Activated CD4-positive, alpha-beta memory T cell treated with anti-CD3 and anti-CD28 coated beads, Interleukin-2, amount 10 ng/mL, durations not matched to agents 7 days and 5 days (primary cell): ENCODE measurements at places on chromosomes 13 and 19.

- DNase-seq, result peak; percentile 49
Observed at GRCh38 chr19:9406798-9407352, 28.5 kb downstream of the ZNF266 start.

DNA sequence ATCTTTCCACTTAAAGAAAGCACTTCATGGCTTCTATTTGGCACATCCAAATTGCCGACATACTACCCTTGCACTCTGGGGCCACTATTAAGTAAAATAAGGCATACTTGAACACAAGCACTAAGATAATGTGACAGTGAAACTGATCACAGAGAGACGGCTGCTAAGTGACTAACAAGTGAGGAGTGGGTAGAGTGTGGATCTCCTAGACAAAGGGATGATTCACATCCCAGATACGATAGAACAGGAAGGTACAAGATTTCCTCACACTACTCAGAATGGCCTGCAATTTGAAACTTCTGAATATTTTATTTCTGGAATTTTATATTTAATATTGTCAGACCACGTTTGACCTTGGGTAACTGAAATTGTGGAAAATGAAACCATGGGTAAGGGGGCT is 1721.8 kb upstream of the SPRY2 start:
- DNase-seq, result no peak

GRCh38 chr19:33905473-33905936 is 108.8 kb downstream of the KCTD15 start:
- no peak for DNase-seq

DNA sequence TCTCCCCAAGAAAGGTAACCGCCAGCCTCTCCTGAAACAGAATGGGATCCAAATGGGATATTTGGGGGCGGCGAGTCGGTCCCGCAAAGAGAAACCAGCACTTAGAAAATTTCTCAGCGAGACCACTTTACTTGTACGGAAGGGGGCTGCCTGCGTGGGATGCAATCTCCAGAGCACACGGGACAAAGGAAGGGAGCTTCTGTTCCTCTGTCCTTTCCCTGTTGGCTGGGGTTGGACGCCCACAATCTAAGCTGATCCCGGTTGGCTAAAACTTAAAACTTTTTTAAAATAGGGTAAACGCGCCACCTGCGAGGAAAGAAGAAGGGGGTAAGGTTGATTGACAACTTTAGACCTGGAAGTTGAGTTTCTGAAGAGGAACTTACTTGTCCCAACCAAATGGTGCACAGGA is 826 bp upstream of the BSG start:
- no peak for DNase-seq

DNA sequence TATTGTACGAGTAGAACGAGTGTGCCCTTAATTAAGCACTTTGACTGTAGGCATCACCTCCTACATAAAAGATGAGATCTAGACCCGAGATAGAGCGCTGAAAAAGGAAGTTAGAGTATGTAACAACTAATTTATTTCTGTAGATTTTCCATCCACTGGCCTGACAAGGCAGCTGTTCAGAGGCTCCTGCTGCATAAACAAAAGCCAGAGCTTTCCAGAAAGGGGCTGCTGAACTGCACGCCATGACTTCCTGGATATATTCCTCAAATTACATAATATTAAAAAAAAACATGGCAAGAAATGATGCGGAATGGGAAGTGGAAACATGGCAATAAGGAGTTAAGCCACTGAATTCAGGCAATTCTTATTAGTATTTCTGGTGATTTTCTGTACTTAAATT is 89.7 kb downstream of the AKAP11 start:
- DNase-seq, result no peak

DNA sequence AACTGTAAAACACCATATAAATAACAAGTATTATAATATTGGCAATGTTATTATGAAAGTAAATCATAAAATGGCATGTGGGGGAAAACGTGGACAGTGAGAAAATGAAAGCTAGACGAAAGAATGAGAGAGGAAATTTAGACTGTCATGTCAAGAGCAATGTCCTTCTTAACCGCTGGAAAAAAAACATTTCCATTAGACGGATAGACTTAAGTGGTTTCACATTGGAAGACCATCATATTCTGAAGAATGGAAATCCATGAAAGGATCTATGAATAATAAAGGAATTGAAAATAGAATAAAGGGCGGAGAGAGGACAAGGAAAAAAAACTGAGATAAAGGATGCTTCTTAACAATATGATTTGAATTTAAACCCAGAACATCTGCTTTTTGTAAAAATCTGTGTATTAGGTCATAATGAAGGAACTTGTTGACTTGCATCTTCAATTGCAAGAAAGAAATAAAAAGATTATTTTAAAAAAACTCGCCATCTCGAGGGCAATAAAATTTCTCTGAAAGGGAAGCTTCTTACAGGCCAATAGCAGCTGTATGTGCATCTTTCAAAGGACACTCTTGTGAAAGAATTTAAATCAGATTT is 90.6 kb downstream of the SPRY2 start:
- DNase-seq, result no peak

GRCh38 chr13:101649488-101650126 is 197.1 kb downstream of the ITGBL1 start:
- DNase-seq, result no peak

- no peak for DNase-seq
Observed at GRCh38 chr13:20873348-20873747, 29.2 kb downstream of the XPO4 start.

- DNase-seq, result no peak
Observed at GRCh38 chr13:31896427-31896826, 135.1 kb upstream of the FRY start.

DNA sequence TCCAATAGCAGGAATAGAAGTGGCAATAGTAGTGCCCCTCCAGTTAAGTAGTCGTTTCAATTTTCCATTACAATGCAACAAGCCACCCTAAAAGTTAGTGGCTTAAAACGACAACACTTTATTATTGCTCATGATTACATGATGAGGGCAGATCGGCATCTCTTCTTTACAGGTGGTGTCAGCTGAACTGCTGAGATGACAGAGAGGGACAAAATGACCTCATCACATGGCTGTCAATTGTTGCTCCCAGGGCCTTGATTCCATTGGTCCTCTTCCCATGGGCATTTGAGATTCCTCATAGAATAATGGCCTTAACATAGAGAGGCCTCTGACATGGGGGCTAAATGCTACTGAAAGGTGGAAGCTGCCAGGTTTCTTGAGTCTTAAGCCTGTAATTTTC is 679.8 kb upstream of the KLHL1 start:
- DNase-seq, result no peak

DNA sequence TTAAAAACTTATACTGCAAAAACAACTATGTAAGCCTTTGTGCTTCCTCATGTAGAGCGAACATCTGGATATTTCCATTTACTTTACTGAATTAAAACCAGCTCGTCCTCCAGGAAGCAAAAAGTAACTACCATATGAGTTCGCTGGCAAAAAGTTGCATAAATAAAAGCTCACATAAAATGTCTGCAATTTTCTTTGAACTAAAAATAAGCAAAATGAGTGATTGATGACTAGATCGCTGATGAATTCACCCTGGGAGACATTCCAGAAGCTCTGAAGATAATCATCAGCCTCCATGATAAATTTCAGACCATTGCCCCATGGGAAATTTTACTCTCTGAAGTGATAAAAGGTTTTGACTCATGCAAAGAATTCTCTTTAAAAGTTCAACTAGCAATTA is 67.3 kb upstream of the SACS start:
- DNase-seq, result no peak

DNA sequence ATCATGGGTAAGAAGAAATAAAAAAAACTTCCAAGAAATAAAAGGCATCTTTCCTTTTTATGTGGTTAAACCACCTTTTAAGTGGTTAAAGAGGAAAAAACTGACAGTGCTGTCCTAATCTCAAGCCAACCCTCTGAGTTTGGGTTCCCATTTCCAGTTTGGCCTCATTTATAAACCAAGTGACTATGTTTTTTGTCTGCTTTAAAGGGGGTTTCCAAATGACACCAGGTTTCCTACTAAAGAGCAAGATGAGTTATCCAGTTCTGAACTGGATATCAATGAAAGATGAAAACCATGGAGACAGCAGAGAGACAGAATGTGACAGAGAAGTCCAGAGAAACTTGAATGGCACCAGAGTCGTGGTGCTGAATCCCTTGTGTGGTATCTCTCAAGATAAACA is 251.5 kb downstream of the ABCC4 start:
- no peak for DNase-seq

DNA sequence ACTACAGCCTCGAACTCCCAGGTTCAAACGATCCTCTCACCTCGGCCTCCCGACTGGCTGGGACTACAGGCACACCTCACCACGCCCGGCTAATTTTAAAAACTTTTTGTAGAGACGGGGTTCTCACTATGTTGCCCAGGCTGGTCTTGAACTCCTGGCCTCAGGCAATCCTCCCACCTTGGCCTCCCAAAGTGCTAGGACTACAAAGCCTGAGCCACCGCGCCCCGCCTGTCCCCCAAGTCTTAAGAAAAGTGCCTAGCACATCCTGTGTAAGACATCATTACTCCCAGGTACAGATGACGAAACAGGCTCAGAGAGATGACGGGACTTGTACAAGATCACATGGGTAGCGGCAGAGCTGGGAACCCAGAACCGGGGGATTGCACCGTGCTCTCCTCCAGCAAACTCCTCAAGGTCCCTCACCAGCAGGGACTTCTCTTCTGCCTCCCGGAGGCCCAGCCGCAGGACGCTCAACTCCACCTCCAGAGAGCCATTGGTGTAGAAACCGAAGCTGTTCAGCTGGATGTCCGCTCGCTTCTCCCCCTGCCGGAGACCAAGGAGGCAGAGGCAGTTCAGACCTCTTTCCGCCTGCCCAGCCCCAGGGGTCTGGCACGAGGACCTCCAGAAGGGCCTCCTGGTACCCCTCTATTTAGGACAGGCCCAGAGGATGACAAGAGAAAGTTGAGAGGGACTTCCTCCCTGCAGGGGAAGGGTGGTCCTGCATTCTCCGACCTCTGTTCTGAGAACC is 1.0 kb downstream of the GPR108 start:
- DNase-seq, result peak; percentile 76

DNA sequence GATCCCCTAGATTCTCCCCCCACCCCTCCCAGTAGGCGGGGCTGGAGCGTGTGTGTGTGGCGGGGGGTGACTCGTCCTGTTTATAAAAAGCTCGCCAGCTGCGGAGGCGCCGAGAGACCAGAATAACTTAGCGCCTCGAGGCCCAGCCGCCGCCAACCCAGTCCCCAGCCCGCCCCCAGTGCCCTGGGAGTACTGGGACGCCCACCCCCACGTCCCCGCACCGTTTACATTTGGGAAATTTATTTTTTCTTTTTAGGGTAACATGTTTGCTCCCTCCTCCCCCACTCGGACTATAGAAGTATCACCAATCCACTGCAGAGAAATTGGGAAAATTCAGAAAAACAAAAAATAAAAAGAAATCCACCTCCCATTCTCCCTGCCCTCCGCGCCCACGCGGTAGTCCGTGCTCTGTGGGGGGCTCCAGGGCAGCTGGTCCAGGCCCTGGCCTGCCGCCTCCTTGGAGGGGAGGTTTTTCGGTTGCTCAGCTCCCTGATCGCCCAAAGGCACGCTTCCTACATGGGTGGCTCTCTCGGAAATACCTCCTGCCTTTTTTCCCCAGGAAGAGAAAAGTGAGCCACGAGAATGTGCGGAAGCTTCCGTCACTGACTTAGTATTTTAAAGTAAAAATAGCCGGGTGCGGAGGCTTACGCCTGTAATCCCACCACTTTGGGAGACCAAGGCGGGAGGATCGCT is 1.5 kb upstream of the RAB3A start:
- DNase-seq, result peak; percentile 64

GRCh38 chr19:12867120-12868099 is 13.8 kb downstream of the DNASE2 start:
- peak; percentile 67 for DNase-seq

DNA sequence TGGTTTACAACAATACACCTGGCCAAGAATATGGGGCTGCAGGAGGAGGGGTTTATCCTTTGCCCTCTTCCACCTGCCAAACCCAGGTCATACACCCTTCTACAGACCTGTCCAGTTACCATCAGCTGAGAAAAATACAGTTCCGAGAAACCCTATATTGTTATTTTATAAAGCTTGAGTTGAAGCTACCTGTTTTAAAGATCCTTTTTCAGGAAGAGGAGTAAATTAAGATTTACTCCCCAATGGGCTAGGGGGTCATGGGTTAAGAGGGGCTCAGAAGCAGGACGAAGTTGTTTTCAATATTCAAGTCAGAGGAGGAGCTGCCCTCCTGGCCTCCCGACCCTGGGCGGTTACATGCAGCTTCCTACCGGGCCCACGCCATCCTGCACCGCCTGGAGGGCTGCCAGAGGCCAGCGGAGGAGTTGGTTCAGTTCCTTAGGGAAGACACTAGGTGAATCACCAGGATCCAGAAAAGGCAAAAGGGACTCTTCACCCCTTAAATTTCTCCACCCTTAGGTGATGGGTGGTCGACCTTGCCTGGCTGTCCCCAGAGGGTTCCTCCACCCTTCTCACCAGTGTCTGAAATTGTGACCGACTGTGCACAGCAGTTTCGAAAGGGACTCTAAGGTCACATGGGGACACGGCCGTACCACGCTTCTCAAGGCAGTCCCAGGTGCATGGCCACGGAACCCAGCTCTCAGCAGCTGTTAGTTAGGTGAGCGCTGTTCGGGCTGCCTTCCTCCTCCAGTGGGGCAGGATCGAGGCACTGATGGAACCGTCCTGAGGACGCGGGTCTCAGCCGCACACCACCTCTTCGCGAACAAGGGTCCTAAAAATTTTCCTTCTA is 1.2 kb downstream of the GJB2 start:
- no peak for DNase-seq

GRCh38 chr13:76738616-76739015 is 147.6 kb downstream of the KCTD12 start:
- DNase-seq, result no peak

GRCh38 chr13:107117327-107118012 is 549.5 kb upstream of the ARGLU1 start:
- no peak for DNase-seq

DNA sequence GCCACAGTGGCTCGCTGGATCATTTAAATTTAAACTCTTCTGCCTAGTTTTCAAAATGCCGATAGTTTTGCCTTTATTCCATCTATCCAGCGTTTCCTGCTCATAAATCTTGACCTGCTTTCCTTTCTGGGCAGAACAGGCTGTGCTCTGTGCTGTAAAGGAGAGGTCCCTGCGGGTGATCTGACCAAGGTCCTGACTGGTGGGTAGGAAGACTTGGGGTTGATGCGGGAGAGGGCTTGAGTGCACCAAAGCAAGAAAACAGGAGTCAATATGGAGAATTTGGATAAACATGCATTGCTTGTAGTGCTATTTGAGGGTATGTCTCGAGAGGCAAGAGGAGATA is 533.6 kb downstream of the MYO16 start:
- DNase-seq, result no peak

- DNase-seq, result no peak
Observed at GRCh38 chr13:32115066-32115465, 83.5 kb downstream of the FRY start.

GRCh38 chr19:17680230-17680722 is 7.9 kb downstream of the UNC13A start:
- DNase-seq, result peak; percentile 78

- no peak for DNase-seq
Observed at GRCh38 chr13:49371943-49372613, 71.8 kb downstream of the CAB39L start.

DNA sequence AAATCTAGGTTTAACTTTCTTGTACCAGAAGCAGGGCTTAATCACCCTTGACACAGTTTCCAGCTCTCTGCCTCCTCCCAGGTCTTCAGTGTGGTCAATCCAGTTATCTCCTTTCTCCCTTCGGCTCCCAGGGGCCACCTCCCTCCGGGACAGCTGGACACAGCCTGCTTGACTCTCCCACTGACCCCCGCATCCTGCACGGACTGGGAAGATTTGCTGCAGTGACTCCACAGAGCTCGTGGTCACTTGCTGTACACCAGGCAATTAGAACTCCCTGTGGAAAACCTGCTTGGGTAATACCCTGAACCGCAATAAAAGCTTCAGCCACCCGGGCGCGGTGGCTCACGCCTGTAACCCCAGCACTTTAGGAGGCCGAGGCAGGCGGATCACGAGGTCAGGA is 116.5 kb downstream of the NUFIP1 start:
- no peak for DNase-seq
